Fibroblast of skin of back (primary cell): ENCODE measurements at places on chromosomes 4 and X.
A peak's percentile ranks its signal among the peaks of the same experiment; 100 is the strongest.

GRCh38 chr4:101345596-101346350, 1.6 kb downstream of the PPP3CA start:
- DNase-seq: peak; percentile 48

GRCh38 chr4:139470997-139471665, 17.2 kb downstream of the RAB33B start:
- no peak for DNase-seq

GRCh38 chr4:23324021-23324690, 565.7 kb downstream of the PPARGC1A start:
- peak; percentile 46 for DNase-seq

- DNase-seq: no peak
These were observed 165.3 kb downstream of the BTC start for GRCh38 chr4:74628852-74629620.

- DNase-seq: no peak
These were observed 66.3 kb downstream of the SMC1A start for GRCh38 chrX:53356186-53356585.

DNA sequence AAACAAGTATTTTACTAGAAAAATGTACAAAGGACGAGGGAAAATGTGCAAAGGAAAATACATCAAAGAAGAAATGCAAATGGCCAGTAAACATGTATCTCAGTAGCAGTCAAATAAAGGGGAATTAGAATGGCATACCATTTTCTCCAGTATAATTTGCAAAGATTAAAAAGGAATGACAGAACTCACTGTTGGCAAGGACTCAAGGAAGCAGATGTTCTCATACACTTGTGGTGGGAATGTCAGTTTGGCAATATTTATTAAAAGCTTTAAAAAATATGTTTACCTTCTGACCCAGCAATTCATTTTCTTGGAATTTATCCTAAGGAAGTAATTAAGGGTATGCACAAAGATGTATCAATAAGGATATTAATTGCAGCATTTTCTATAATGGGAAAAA, 7.6 kb downstream of the CLCN5 start:
- DNase-seq: no peak

- no peak for DNase-seq
These were observed 1.7 kb upstream of the CNOT6L start for GRCh38 chr4:77820649-77821561.

- DNase-seq: no peak
These were observed 41.4 kb upstream of the MSANTD1 start for GRCh38 chr4:3207531-3208037.

- peak; percentile 42 for DNase-seq
These were observed 12.9 kb downstream of the PALLD start for GRCh38 chr4:168509786-168510185.

- peak; percentile 12 for DNase-seq
These were observed 5.2 kb upstream of the ARX start for GRCh38 chrX:25020905-25021449.

- DNase-seq: peak; percentile 81
These were observed 20.5 kb downstream of the PDLIM5 start for GRCh38 chr4:94472056-94472826.

DNA sequence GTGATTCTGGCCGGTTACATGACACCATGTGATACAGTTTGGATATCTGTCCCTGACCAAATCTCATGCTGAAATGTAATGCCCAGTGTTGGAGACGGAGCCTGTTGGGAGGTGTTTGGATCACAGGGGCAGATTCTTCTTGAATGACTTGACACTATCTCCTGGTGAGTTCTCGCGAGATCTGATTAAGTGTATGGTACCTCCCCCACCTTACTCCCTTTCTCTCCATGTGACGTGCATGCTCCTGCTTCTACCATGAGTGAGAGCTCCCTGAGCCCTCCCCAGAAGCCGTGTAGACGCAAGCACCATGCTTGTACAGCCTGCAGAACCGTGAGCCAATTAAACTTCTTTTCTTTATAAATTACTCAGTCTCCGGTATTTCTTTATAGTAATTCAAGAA, 23.6 kb downstream of the CPE start:
- DNase-seq: no peak

DNA sequence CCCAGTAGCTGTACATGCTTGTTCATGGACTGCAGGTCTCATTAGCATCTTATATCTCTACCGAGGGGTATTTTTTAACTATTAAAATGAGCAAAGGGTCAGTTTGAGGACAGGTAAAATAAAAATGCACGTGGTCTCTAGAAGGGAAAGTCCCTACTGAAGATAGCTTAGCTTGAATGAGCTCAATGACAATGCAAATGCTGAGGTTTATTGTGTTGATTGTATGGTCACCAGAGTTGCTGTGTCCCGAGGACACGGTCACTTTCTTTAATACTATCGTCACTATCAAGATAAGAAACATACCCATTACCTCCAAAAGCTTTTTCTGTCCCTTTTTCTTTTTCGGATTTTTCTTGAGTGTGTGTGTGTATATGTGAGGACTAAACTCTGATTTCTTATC, 250.5 kb upstream of the PRKX start:
- no peak for DNase-seq

DNA sequence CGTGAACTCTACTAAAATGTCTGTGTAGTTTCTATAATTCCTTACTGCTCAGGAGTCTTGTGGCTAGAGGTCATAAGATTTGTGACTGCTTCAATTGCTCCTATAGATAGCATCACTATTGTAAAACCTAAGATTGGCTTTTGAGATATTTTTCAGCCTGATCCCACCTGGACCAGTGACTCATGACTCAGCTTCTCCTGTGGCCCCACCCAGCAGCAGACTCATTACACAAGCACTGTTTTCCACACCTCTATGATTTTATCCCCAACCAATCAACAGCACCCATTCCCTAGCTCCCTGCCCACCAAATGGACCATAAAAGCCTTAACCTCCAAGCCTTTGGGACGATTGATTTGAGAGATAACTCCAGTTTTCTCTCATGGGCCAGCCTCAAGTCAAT, 1157.0 kb upstream of the INTU start:
- DNase-seq: no peak

DNA sequence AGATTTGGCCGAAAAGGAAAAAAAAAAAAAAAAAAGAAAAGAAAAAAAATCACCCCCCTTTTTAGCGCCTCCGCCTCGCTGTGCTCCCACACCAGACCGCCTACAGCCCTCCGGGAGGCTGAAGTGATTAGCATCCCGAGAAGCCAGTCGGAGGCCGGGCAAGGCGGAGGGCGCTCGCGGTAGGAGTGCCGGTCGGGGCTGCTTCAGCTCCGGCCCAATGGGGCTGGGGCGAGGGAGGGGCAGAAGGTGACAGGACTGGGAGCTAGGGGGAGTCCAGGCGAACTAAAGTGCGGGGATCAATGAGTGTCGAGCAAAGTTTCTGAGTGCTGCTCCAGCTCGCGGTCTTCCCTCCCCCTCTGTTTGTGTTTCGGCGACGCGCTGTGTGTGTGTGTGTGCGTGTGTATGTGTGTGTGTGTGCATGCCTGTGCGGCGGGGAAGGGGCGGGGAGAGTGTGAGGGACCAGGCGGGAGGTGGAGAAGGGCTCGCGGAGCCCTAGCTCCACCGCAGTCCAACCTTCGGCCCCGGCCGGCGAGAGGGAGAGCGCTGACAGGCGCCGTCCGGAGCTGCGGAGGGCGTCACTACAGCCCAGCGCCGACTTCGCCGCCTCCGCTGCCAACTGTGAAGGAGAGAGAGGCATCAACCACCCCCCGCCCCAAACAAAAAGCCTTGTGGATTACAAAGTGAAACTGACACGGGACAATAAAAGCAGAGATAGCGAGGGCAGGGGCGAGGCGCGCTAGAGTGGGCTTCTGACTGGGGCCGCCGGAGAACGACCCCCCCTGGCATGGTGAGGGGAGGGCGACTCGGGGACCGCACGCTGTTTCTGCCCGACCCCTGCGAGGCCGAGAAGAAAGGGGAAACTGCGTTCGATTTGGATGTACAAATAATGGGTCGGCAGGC, at the start of gene FAT4:
Gene FAT4, plus strand, starts transcription at position 280 of the 900 bp plus-strand sequence. CDS start 1,457 bp downstream, outside the sequence.
- peak; percentile 98 for DNase-seq

- DNase-seq: no peak
These were observed 13.9 kb upstream of the BEX4 start for GRCh38 chrX:103201041-103201440.

- DNase-seq: no peak
These were observed 51.8 kb upstream of the RBPJ start for GRCh38 chr4:26269038-26269437.

DNA sequence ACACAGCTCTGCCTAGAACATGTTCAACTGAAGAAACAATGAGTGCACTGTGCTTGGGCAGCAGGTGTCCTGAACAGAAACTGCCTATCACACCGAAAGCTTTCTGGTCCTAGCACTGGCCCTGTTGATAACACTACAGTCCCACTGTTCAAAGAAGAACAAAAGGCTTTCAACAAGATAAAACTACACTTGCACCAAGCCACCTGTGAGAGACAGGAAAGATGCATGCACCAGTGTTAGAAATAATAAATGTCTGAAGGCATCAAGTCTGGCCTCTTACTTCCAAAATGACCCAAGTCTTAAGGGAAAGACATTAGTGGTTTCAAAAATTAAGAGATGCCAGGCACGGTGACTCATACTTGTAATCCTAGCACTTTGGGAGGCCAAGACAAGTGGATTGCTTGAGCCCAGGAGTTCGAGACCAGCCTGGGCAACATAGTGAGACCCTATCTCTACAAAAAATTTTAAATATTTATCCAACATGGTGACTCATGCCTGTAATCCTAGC, 68.7 kb downstream of the APBB2 start:
- peak; percentile 57 for DNase-seq

DNA sequence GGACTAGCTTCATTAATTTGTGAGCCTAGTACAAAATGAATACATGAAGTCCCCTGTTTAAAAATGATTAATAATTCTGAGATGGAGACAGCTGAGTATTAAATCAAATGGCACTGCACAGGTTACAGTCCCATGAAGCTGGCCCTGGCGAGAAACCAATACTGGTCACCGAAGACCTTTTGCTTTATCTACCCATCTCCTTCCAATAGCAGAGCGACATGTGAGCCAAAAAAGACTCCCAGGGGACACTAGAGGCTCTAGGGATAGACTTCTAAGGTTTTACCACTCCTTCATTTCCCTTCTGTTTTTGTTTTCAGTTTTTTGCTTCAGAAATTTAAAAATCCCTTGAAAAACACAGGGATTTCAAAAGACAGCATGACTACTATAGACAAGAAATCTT, 97.0 kb upstream of the CCSER1 start:
- no peak for DNase-seq

- no peak for DNase-seq
These were observed 16.0 kb downstream of the ZNF185 start for GRCh38 chrX:152913910-152914309.

DNA sequence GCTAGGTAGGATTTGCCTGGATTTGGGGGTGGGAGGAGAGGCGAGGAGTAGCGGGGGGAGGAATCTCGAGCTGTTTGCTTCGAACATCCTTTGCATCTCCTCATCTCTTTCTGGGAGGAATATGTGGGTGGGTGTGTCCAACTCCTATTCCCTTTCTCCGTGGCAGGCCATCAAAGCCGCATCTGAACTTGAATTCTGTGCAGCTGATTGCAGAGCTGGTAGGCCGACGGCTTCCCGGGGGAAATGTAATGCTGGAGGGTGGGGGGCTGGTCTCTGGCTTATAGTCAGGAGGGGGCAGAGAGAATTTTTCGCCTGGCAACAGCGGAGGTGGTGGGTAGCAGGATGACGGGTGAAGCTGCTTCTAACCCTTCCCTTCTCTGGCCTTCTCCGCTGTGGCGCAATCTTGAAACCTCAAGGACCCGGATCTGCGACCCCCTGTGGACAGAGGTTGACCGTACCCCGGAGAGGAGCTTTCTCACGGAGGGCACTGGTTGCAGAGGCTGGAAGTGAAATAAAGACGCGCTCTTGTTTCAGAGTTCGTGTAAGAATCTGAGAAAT, 628 bp downstream of the ZCCHC12 start:
- DNase-seq: no peak

- peak; percentile 30 for DNase-seq
These were observed 12.4 kb downstream of the YIPF6 start for GRCh38 chrX:68511255-68511654.

- no peak for DNase-seq
These were observed 32.8 kb downstream of the HDAC8 start for GRCh38 chrX:72539822-72540221.

GRCh38 chrX:110252711-110253110, 65.2 kb downstream of the AMMECR1 start:
- no peak for DNase-seq

DNA sequence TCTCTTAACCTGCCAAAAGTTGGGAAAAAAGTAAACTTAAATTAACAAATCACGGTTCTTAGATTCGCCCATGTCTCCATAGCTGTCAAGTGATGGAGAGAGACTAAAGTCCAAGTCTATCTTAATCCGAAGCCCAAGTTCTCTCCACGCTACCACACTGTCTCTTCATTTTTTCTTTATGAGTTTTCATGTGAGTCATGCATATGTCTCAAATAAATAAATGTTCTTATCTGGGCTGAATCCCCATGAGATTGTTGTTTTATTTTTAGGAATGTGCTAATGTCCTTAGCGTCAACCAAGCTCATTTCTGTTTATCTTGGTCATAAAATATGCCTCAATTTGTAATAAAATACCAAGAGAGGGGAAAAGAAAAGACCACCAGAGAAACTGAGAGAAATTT, 169.3 kb downstream of the RCHY1 start:
- DNase-seq: peak; percentile 81

GRCh38 chr4:156983366-156983765, 11.8 kb upstream of the PDGFC start:
- no peak for DNase-seq

DNA sequence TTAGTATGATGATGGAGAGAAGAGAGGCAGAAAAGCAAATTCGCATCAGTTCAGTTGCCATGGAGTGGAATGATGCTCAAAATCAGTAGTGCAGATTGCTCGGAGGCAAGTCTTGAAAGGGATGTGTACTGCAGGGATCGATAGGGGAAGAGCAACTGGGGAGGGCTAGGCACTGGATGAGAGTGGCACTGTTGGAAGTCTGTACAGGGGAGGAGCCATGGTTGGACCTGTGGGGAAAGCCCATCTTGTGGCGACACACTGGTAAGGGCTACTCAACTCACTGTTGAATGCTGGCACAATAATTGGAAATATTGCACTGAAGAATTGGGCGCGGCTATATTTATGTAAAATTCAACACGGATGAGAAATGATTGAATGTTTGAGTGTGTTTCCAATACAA, 1.2 kb downstream of the RAB9B start:
- DNase-seq: no peak

GRCh38 chr4:70449220-70449619, 22.8 kb upstream of the MUC7 start:
- DNase-seq: no peak

- DNase-seq: no peak
These were observed 172.8 kb downstream of the SCFD2 start for GRCh38 chr4:53193111-53193510.

- DNase-seq: peak; percentile 75
These were observed 14.4 kb downstream of the SHROOM4 start for GRCh38 chrX:50799531-50799961.

GRCh38 chr4:1642196-1642951, 41.7 kb downstream of the FAM53A start:
- no peak for DNase-seq
